Brain (organoid and tissue), 16 donors: ENCODE measurements at places on chromosomes 5 and 9.
A peak's percentile ranks its signal among the peaks of the same experiment; 100 is the strongest.

DNA sequence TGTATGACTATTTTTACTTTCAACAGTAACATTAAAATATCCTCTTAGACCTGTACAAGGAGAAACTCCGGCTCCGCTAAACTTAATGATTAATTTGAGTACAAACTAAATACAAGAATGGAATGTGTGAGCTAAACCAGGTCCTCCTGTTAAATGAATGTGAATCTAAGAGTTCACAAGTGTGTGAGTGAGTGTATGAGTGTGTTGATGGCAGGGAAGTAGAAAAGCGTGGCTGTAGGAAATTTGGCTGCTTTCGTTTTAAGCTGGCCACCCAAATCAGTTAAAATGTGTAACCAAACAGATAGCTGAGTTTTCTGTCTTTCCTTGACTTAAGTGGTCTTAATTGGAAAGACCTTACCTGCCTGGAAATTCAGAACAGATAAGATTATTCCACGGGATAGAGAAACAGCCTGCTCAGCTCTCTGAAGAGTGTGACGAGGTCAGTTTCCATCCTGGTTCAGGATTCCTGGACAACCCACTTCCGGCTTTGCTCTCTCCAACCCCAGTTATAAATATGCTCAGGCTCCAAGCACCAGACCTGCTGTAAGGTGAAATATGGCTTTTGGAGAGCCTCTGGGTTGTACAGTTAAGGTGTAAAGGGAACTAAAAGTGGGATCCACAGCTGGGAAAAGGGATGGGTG, 908.6 kb upstream of the EDIL3 start:
- DNase-seq, result no peak

DNA sequence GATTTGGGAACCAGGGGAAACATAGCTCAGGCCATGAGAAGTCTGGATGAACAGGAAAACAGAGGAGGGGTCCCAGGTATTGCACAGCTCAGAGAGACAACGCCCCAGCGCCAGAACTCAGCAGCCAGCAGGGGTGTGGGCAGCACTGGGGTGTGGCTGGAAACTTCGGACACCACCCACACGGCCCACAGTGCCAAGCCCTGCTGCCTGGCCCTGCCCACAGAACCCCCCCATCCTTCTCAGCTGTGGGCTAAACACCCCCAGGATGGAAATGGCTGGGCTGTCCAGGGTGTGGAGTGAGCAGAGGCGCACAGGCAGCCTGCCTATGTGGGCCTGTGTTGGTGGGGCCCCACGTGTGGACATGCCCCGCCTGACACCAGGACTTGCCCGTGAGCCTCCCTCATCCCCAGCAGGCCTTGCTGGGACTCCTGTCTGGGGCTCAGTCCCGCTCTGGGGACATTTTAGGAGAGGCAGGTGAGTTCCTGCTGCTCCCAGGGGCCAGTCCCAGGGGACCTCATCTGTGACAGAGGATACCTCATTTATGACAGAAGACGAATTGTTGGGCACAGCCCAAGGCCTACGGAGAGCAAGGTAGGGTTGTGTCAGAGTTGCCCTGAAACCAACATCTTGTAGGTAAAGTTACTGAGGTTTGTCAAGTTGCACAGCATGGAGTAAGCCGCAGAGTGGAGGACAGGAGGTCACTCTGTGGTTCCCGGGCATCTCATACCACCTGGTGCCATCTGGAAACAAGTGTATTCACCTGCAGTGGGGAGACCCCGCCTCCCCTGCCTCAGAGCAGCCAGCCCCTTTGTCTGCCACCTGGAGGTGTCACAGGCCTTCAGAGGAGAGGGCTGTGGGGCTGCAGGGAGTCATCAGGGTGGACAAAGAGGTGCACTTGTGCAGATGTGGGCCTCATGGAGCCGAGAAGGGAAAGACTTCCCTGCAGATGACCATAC, 183.2 kb downstream of the AUH start:
- DNase-seq, result no peak

DNA sequence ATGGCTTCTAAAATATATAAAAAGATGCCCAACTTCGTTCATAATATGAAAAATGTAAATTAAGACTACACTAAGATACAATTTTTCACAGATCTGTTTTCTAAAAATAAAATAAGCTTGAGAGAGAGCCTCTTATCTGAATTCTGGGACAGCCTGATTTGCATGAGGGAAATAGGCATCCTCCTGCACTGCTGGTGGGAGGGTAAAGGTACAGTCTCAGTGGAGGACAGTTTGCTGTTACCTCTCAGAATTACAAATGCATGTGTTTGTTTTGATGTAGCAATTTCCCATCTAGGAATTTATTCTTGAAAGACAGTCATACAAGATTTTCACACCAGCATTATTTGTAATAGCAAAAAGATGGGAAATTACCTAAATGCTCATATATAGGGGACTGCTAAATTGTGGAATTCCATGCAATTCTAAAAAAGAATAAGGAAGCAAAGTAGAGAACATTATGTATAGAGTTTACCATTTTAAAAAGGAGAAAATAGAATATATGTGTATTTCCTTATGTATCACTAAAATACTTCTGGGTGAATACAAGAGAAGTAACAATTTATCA, 75.7 kb downstream of the ZSWIM6 start:
- DNase-seq, result peak; percentile 33

DNA sequence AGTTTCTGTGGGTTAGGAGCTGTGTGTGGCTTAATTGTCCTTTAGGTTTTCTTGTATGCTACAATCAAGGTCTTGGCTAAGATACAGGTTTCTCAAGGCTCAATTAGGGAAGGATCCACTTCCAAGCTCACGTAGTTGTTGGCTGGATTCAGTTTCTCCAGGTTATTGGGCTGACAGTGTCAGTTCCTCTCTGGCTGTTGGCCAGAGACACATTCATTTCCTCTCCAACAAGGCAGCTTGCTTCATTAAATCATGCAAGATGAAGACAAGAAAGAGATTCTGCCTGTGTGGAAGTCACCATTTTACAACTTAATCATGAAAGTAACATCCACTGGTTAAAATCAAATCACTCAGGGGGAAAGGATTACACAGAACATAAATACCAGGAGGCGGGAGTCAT, 275.7 kb upstream of the KIF2A start:
- no peak for DNase-seq

GRCh38 chr5:67878933-67879332, 336.6 kb upstream of the PIK3R1 start:
- no peak for DNase-seq

DNA sequence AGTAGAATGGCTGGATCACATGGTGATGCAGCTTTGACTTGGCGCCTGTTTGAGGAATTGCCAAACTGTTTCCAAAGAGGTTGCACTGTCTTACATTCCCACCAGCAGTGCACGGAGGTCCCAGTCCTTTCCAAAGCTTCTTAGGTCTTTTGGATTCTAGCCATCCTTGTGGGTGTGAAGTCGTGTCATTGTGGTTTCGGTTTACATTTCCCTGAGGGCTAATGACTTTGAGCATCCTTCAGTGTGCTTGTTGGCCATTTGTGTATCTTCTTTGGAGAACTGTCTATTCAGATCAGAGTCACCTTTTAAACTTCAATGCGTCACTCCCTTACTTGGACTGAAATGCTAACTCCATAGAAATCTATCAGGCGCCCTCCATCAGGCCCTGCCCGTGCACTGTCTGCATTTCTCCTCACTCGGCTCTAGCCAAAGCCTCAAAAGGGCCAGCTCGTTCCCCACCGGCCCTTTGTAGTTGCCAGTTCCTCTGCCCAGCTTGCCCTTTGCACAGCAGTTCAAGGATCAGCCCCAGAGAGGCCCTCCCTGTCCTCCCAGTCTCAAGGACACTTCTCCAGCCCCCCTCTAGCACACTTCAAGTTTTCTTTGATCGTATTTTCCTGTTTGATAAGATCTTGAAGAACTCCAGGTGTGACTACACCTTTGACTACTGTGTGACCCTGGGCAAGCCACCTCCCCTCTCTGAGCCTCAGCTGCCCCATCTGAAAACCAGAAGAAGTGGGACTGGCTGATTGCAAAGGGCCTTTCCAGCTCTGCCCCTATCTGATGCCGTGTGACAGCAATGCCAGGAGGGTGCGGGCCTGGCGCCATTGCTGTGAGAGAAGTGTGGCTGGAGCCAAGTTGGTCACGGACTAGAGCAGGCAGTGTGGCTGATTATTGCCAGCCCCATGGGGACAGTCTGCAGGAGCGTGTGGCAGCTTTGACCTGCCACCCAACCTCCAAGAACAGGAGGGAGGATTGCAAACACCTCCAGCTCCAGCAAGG, 5.6 kb downstream of the HRH2 start:
- DNase-seq, result no peak

- no peak for DNase-seq
These were observed 240.8 kb downstream of the NPR3 start for GRCh38 chr5:32951878-32952277.

GRCh38 chr9:2355697-2355983, 265.9 kb upstream of the VLDLR start:
- peak; percentile 52 for DNase-seq

DNA sequence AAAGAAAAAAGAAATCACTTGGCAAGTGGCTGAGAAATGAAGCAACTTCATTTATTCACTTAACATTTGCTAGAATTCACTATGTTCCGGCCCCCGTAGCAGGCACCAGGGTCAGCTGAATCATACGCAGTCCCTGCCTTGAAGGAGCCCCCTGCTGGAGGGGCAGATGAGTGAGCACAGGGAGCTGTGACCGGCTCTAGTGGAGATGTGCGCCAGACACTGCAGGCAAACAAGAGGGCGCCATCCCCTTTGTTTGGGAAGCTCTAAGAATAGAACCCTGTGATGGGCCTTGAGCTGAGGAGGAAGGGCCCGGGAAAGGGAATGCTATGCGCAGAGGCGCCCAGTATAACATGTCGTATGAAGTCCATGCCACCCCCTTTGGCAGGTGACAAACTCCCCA, 20.2 kb upstream of the RPL26L1 start:
- peak; percentile 6 for DNase-seq

DNA sequence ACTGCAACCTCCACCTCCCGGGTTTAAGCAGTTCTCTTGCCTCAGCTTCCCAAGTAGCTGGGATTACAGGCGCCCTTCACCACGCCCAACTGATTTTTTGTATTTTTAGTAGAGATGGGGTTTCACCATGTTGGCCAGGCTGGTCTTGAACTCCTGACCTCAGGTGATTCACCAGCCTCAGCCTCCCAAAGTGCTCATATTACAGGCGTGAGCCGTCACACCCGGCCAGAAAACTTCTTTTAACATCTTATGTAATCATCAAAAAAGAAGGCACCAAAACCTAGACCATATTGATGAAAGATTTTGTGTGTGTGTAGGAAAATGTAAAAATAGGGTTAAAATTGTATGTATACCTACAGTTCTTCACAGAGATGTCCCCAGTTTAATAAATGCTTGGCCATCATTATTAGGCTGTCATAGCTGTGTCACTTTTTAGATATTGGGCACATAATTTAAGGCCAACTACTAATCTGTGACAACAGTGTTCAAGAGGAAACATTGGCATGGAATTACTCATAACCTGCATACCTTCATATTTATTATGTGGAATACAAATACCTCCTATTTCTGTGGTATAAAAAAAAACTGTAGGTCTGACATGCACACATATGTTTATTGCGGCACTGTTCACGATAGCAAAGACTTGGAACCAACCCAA, 44.4 kb downstream of the RAD50 start:
- no peak for DNase-seq

GRCh38 chr9:7403839-7404487, 395.6 kb downstream of the DMAC1 start:
- no peak for DNase-seq

DNA sequence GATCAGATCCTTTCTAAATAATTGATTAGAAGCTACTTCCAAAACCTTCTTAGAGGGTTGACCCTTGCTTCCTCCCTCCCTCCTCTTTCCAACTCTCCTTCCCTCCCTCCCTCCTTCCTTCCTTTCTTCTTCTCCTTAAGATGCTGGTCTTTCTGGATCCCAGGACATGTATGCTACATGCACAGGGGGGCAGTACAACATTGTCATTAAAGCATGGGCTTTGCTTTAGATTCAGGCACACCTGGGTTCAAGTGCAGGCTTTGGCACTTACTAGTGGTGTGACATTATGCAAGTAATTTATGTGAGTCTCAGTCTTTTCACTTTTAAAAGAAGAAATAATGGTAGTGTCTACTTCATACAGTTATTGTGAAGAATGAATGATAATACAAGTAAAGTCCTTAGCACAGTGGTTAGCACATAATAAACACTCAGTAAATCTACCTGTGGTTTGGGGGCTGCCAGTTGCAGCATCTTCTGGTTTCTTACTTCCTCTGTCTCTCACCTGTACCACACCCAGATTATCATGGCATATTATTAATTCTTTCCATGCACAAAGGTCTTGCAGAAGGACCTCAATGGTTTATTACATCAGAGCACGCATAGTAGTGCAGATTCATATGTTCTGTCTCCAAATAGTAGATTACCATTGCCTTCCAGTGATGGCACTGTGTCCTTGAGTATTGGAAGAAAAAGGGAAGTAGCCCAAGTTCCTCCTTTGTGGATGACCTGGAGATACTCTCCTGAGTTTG, 154.1 kb downstream of the ARHGAP26 start:
- no peak for DNase-seq

DNA sequence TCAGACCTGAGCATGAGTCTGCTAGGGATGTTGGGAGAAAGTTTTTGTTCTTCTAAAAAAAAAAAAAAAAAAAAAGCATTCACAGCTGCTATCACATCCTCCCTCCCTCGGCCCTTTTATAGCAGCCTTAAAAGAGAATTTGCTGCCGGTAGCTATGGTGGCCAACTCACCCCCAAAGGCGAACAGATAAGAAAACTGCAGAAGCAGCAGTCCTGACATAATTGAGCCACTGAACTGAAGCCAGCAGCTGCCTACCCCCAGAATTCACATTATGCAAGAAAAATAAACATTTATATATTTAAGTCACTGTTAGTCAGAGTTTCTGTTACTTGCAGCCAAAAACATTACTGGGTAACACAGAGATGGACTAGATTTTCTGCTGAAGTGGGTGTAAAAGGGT, 124.3 kb upstream of the SMARCA2 start:
- no peak for DNase-seq

DNA sequence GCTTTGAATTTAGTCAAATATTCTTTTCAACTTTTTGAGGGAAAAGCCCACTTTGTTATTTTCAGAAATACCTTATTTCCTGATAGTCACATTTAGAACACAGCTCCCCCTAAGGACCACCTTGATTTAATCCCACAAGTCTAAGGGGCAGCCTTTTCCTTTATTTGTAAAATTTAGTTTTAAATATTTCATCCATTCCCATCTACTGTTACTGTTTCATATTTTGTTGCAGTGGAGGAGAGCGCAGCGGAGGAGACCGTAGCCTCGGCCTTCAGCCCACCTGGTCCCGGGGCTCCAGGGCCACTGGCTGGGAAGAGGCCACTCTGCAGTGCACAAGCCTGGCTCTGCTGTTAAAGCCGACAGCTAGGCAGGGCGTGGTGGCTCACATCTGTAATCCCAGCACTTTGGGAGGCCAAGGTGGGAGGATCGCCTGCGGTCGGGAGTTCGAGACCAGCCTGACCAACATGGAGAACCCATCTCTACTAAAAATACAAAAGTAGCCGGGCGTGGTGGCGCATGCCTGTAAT, 19.6 kb downstream of the LPCAT1 start:
- no peak for DNase-seq
